Stimulated activated CD8-positive, alpha-beta memory T cell treated with anti-CD3 and anti-CD28 coated beads, Interleukin-4, amount 100 ng/mL, for 4 hours (primary cell): ENCODE measurements at places on chromosomes 11 and 22.

- DNase-seq, result no peak
Observed at GRCh38 chr22:35677460-35678187, 29.4 kb downstream of the APOL6 start.

GRCh38 chr11:62012832-62013461 lies 45.5 kb upstream of the FTH1 start:
- DNase-seq, result no peak

DNA sequence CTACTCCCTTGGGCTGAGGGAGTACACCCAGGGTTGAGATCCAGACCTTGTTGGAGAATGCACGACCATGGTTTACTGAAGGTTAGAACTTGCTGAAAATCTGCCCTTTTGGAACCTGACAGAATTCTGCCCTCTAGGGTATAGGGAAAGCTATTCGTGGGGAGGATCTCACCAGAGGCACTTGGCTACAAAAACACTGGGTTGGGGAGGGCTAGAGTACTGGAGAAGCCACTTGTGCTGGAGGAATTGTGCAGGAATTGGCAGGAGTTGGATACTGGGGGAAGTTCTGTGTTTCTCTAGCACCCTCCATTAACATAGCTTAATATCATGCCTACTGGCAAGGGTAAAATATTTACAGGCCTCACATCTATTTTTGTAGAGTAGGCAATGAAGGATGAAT lies 55.8 kb downstream of the PPME1 start:
- no peak for DNase-seq

GRCh38 chr11:17783878-17784277 lies 49.3 kb downstream of the KCNC1 start:
- no peak for DNase-seq

DNA sequence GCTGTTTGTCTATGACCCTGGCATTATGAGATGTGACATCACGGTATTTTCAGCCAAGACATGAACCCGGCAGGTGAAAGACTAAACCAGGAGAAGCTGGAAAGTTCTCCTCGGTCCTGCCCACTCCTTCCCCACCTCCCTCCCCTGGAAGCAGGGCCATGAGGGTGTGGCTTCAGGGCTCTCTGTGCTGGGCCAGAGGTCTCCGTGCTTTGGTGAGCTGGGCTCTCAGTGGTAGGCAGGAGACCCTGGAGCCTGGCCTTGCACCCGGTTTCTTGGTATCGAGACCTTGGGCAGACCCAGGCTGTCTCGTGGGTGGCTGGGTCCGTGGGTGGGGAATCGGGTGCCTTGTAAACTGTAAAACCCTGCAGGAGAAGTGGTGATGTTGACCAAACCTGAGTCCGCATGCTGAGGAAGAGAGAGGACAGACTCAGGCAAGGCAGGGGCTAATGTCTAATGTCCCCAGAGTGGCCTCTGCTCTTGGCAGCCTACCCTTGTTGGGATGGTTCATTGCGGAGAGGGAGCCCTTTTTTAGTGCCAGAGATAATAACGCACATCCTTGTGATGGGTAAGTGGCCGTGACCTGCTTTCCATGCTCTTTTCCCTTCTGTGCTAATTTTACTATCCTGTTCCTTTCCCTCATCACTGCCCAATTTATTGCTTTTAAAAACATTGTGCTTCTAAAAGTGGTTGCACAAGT lies 48.6 kb upstream of the PARVG start:
- DNase-seq, result no peak

DNA sequence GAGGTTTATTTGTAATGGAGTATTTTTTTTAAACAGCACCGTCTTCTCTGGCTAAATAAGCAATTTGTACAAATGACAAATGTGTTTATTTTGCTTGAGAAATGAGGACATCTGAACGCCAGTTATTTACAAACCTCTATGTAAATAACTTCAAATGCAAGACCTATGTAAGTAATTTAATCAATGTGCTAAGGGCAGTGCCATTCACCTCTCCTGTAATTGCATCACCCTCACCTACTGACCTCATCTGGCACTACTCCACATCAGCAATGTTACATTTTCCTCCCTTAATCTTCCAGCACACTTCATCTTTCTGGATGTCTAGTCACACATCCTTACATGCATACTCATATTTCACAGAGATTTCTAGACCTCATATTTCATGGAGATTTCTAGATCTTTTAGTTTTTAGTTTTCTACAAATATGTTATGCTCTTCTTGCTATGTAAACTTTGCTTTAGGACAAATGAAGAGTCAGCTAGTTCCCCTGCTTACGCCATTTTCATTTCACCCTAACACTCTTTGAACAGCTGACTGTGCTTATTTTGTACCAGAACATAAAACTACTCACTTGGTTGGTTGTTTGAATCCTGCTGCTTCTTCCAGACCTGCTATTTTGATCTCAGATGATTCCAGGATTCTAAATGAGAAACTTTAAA lies 238.6 kb downstream of the GRM5 start:
- no peak for DNase-seq

- peak; percentile 11 for DNase-seq
Observed at GRCh38 chr22:40855979-40856512, 393 bp downstream of the ST13 start.

DNA sequence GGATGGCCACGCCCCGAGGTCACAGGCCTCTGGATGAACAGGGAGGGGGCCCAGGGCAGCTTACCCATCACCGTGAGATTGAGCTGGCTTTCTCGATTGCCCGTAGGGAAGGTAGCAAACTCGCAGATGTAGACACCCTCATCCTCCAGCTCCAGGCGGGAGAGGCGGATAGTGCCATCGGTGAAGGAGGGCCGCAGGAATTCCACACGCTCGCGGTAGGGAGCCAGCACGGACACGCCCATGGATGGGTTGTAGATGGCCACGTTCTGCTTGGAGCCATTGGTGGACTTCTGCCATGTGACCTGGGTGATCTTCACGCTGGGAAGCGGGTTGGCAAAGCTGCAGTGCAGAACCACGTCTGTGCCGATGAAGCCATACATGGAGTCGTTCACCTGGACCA lies 50.6 kb downstream of the NECTIN1 start:
- no peak for DNase-seq

DNA sequence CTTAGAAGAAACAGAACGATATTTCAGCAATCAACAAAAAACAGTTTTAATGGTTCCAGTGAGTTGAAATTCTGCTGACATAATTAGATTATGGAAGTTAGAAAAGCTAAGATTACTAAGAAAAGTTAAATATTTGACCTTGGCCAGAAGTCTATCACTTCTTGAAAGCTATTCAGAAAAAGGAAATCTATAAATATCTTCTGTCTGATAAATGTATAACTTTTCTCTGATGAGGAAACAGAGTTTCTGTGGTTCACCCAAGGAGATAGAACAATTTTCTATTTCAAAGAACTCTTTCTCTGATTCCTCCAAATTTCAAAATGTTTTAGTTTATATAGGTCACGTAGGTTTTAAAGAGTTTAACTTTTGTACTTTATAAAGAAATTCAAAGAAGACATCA lies 438.4 kb upstream of the CHORDC1 start:
- DNase-seq, result no peak
